ENCODE measurements at places on chromosomes 1 and 21.

- peak; percentile 67 for DNase-seq
Measured at GRCh38 chr1:15246960-15247614, at the start of gene FHAD1. FHAD1 (plus strand) TSS chr1:15247223; CDS start chr1:15251785, 4,562 bp downstream.

DNA sequence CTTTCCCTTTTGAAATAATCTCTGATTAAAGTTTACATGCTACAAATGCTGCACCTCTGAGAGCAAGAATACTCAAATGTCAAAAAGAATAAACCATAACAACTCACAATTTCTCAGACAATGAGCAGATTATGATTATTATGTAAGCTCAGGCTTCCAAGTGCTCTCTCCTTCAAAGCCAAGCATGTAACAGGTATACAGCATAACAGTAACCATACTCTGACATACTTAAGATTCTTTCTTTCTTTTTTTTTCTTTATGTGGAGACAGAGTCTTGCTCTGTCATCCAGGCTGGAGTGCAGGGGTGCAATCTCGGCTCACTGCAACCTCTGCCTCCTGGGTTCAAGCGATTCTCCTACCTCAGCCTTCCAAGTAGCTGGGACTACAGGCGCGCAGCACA, 155.4 kb downstream of the EIF4G3 start:
- no peak for DNase-seq

- DNase-seq = no peak
Measured at GRCh38 chr1:29647581-29647980, 411.3 kb downstream of the PTPRU start.

DNA sequence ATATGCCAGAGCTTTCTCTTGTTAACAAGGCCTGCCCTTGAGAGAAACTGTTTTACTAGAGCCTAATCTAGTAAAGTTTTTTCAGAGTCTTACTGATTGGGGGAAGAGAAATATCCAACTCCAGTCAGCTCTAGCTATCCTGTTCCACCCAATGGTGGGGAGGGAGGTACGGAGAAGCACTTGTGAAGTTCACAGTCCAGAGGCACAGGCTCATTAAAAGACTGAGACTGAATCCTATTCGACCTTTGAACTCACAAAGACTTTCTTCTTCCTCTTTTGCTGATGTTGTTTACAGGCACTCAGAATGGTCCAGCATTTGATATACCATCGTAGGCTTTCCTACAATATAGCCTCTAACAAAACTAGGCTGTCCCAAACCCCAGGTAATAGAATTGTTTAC, 15.5 kb upstream of the SFT2D2 start:
- DNase-seq = no peak

- DNase-seq = no peak
Measured at GRCh38 chr1:214067397-214067796, 79.6 kb downstream of the PROX1 start.

DNA sequence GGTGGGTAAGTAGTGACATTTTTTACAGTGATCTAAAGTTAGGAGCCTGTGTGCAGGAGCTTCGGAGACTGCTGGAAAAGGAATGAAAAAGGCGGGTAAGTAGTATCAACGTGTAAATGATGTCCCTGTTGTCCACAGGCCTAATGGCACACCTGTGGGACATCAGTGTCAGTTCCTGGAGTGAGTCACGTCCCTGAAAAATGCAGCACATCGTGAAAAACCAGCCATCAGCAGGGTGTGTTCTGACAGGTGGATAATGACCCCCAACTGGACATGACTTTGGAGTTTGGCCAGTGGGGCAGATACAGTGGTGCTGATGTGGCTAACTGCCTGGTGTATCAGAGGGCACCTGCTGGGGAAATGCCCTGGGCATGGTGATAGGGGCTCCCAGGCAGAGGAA, 12.0 kb upstream of the PRDM15 start:
- DNase-seq = no peak

GRCh38 chr1:53735681-53736080, 3.3 kb downstream of the GLIS1 start:
- DNase-seq = no peak

GRCh38 chr1:118204105-118204504, 19.1 kb upstream of the SPAG17 start:
- no peak for DNase-seq

- DNase-seq = no peak
Measured at GRCh38 chr1:52182874-52183400, 41.0 kb downstream of the ZFYVE9 start.

- no peak for DNase-seq
Measured at GRCh38 chr1:2856066-2856390, 54.5 kb upstream of the TTC34 start.

GRCh38 chr1:178633056-178633455, 92.0 kb upstream of the RALGPS2 start:
- DNase-seq = no peak

DNA sequence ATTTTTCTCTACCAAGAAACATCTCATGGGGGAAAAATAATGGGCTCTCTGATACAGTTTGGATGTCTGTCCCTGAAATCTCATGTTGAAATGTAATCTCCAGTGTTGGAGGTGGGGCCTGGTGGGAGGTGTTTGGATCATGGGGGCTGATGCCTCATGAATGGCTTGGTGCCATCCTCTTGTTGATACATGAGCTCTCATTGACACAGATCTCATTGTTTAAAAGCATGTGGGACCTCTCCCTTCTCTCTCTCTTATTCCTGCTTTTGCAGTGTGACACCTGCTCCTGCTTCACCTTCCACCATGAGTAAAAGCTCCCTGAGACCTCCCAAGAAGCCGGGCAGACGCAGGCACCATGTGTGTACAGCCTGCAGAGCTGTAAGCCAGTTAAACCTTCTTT, 332.5 kb upstream of the NRIP1 start:
- no peak for DNase-seq

- no peak for DNase-seq
Measured at GRCh38 chr1:98002288-98002687, 81.5 kb upstream of the DPYD start.

DNA sequence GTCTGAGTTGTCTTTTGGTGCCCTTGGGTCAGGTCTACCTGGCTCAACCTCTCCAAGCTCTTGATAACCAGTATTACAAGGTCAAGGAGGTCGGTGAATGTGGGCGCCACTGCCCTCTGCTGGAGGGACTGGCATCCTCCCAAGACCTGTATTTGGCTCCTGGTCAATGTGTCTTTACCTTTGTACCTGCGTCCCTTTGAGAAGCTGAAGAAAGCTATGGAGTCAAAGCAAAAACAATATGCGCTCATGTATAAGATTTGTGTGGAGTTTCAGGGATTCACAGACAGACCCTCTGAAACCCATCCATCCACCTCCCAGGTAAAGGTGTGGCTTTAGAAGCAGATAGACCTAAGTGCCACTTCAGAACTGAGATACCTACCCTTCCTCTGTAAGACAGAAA, 61.8 kb upstream of the NBL1 start:
- DNase-seq = peak; percentile 73

DNA sequence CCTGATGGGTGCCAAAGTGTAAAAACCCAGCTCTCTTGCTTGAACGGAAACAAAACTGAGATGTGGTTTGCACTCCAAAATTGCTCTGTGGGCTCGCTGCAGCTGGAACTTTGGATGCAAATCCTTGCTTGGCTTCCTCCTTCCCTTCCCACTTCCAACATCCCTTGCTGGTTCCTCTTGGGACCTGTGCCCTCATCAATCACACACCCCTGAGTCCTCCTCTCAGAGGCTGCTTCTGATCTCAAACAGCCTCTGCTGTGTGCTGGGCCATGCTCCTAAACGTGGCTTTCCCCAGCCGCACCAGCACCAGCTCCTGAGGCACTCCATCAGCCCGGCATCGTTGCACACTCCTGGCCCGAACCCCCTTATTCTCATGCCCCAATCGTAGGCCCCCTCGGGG, 124.3 kb upstream of the RAB4A start:
- no peak for DNase-seq

GRCh38 chr1:117128323-117129079, 7.0 kb upstream of the TRIM45 start:
- DNase-seq = no peak

DNA sequence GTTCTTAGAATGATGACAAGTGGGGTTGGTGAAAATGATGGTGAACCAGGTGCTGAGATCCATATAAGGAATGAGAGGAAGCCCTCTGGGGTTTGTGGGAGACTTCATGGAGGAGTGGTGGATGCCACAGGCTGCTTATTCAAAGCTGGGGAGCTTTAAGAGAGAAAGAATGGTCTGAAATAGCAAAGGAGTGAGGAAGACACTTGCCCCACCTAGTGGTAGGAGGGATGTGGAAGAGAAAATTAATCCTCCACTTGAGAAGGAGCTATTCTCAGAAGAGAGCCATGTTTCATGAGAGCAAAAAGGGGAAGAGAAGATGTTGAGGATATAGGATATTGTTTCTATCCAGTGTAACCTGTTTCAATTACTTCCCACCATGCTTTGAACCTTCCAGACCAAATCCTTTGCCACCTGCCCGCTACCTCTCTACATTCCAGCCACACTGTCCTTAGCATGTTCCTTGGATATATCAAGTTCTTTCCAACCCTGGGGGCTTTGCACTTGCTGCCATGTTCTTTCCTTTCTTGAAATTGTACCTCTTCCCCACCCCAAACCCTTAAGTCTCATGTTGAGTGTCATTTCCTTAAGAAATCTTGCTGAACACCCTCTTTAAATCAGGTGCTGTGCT, 19.6 kb upstream of the ZNF648 start:
- DNase-seq = no peak

DNA sequence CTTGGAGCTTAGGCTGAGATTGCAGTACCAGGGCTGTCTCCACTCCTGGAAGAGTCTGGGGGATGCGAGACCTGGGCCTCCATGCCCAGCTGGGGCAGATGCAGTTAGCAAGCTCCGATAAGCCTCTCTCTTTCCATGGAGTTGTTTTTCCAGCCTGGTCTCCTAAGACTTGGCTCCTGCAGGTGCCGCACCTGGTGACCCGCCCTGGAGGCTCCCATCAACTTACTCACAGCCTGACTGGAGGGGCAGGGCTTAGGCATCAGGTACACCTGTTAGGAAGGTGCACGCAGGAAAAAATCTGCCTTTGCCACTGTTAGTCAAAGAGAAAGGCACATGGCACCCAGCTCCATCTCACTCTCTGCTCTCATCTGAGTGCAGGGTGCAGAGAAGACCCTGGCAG, 198.1 kb upstream of the TMEM51 start:
- DNase-seq = no peak

DNA sequence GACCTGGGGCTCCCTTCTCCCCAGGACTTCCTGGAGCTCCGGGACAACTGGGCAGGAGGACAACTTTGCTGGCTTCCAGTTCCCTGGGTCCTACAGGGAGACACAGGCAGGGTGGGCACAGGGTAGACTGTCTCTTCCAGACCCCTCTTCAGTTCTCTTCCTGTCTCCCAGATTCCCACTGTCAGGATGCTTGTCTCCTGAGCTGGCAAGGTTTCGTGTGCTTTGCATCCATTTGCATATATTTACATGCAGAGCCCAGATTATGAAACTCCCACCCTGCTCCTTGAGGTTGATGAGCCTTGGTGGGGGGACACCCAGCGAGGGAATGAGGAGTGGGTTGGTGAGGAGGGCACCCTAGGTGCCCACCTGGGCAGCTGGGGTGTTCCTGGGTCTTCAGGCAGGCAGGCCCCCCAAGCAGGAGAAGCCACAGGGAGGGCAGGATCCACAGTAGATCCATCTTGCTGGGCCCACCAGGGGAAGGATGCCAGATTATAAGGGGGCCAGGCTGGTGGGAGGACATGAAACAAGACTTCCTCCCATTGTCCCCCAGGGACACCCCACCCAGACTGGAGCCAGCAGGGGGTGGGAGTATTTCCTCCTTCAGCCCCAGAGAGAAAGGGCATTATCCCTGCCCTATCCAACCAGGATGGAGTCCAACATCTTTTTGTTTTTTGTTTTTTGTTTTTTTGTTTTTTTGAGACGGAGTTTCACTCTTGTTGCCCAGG, at the start of gene FCN3:
TSS of gene FCN3 (minus strand) at position 463 of the 725 bp plus-strand sequence. CDS start at position 457, 6 bp downstream.
- no peak for DNase-seq

DNA sequence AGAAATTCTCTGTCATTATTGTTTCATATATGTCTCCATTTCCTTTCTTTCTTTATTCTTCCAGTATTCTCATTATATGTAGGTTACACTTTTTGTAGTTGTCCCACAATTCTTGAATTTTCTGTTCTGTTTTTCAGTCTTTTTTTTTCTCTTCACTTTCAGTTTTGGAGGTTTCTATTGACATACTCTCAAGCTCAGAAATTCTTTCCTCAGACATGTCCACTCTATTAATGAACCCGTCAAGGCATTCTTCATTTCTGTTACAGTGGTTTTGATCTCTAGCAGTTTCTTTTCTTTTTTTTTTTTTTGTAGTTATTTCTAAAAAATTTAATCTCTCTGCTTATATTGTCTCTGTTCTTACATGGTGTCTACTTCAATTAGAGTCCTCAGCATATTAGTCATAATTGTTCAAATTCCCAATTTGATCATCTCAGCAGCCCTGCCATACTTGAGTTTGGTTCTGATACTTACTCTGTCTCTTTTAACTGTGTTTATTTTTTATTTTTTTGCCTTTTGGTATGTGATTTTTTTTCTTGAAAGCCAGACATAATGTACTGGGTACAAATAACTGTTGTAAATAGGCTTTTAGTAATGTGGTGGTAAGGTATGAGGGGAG, 49.5 kb upstream of the KCNK2 start:
- DNase-seq = no peak

- DNase-seq = no peak
Measured at GRCh38 chr1:60071296-60071695, 2.3 kb downstream of the C1orf87 start.

GRCh38 chr1:119160866-119161265, 20.4 kb upstream of the WARS2 start:
- DNase-seq = no peak

Measured in WERI-Rb-1 (cell line).